Activated CD8-positive, alpha-beta T cell treated with anti-CD3 and anti-CD28 coated beads for 36 hours (primary cell): ENCODE measurements at places on chromosomes 5 and 9. TPM values are rescaled to one million over a fixed set of nuclear protein-coding genes. Genes with fewer than 3 reads are reported as not detected.

- H3K4me1 ChIP-seq = no peaks in the 10 kb centered on the region
- no peaks in the 10 kb centered on the region for H3K27me3 ChIP-seq
- no peak overlapping the region for H3K4me3 ChIP-seq
- no peak for DNase-seq
- H3K27ac ChIP-seq = no peak overlapping the region
Measured at GRCh38 chr9:120197605-120198004, 382.4 kb downstream of the CDK5RAP2 start.

Gene RPP25L
- 38.7 TPM for total RNA-seq

DNA sequence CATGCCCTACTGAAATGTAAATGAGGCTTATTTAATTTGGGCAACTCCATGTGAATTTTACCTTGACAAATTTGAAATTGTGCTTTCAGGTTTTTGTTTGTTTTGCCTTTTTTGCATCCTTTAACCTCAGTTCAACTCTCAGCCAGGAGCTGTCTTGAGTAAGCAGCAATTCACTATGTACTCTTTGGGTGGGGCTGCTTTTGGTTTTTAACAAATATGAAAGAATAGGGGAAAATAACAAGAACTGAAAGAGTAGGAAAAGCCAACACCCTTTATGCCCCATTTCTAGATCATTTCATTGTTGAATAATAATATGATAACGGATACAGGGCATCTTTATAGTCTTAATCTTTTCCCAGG lies 192.0 kb downstream of the ARHGAP26 start:
- H3K27ac ChIP-seq = no peak overlapping the region
- DNase-seq = no peak
- H3K27me3 ChIP-seq = no peaks in the 10 kb centered on the region
- no peak overlapping the region for H3K4me3 ChIP-seq

Gene ZMAT2
- total RNA-seq = 47.6 TPM

DNA sequence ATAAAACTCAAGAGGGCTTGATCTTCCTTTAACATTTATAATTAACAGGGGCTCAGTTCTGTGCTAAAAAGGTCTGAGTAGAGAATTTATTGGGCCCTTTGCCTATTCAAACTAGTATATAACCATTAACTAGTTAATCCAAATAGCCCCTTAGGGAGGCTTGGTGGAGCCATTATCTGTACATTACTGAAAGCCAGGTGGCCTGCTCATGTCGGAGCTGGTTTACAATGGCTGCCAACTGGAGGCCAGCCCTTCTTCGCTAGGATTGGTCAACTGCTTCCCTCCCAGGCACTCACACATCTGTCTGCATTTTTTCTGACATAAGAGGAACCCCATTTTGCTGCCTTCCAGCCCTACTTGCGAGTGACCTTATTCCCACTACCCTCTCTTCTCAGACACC lies 30.4 kb upstream of the NDFIP1 start:
- H3K4me1 ChIP-seq = peaks cover 30% of the 10 kb centered on the region
- H3K27ac ChIP-seq = no peak overlapping the region
- H3K4me3 ChIP-seq = no peak overlapping the region
- no peaks in the 10 kb centered on the region for H3K27me3 ChIP-seq
- no peak for DNase-seq
